CD4-positive, alpha-beta T cell treated with Interleukin-2 at 100 ng/mL for 4 hours (primary cell): ENCODE measurements at places on chromosomes 2 and 18.

DNA sequence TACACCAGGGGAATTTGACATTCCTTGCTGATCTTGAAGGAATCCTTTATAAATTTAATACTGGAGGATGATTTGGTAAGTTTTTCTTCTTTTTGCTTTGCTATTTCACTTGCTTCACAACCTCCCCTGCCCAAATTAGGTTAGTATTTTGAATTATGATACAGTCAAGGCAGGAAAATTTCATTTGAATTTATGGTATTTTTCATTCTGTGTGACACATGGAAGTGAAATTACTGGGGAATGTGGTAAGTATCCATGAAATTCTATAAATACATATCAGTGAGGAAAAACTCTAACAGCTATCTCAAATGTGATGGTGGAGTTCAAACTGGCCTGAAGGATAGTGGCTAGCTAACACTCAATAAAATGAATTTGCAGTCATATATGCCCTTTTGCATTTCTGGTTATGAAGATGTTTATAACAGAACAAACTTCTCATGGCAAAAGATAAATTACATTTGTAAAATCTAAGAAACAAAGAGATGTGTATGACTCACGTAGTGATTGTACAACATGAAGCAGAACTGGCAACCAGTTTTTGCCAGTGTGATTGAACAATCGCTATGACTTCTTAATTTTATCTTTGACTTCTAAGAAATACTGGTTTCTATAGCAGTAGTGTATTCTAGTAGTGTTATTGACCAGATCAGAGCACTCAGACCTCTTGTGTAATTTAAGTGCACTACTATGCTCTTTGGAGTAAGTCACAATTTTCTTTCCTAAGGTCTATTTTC lies 152.6 kb downstream of the IKZF2 start:
- peak; percentile 14 for DNase-seq

DNA sequence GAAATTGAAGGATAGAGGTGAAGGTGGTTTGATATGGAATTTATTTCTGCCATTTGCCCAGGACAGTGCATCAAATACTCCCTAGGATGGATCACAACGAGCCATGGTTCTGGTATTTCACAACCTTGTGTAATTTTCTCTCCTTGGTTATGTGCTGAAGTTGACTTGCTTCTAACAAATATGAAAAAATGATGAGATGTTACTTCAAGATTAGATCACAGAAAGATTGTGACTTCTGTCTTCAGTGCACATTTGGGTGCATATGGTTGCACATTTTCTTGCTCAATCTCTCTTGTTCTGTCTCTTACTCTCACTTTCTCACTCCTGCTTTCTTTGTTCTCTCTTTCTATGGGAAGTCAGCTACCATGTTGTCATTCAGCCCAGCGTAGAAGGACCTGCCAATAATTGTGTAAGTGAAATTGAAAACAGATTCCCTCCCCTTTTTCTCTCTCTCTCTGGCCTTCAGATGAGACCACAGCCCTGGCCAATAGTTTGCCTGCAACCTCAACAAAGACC lies 104.6 kb upstream of the RMDN2 start:
- DNase-seq = no peak

GRCh38 chr2:211756266-211756665 lies 782.3 kb downstream of the ERBB4 start:
- no peak for DNase-seq

DNA sequence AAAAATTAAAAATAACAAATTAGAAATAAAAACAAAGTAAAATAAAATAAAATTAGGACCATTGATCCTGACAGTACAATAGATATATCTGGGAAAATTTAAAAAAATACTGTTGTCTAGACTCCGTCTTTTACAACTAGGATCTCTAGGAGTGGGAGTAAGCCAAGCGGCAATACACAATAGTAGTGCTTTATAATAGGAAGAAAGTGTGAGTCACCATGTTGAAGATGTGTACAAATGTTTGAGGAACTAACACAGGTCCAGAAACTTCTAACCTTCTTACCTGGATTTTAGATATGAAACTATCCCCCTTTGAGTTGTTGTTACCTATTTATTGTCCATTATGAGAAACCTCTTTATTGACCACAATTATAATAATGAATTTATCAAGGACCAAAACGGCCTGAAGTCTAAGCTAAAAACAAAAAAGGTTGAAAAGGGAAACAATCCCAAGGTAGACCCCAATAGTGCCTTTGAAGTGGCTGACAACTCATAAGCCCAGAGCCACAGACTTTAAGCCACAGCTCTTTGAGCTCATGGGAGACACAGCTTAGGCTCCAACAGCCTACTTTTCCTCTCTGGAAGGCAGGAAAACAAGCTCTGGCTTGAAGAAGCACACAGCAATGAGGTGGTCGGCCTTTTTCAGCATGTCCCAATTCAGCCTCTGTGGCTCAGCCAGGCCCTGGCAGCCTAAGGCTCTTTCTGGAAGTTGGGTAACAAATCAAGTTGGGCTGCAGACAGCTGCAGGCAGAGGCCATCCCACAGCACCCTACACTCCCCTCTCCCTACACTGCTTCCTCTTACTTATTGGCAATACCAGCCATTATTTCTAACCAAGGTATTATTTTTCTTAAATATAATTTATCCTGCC lies 62.9 kb downstream of the AQP4 start:
- no peak for DNase-seq

DNA sequence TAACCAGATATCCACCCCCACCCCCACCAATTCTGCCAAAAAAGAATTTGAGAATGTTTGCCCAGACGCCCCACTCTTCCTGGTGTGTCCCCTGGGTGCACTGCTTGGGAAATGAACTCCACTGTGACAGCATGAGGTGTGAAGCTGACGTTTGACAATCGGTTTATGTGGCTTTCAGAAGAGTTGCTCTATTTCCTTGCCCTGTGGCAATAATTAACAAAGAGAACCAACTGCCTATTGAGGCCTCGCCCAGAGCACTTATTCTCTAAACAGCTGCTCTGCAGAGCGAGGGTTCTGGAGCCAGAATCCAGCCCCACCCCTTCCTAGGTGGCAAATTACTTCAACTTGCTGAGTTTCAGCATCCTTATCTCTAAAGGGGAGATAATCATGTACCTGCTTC lies 115.8 kb upstream of the SIX3 start:
- DNase-seq = no peak

DNA sequence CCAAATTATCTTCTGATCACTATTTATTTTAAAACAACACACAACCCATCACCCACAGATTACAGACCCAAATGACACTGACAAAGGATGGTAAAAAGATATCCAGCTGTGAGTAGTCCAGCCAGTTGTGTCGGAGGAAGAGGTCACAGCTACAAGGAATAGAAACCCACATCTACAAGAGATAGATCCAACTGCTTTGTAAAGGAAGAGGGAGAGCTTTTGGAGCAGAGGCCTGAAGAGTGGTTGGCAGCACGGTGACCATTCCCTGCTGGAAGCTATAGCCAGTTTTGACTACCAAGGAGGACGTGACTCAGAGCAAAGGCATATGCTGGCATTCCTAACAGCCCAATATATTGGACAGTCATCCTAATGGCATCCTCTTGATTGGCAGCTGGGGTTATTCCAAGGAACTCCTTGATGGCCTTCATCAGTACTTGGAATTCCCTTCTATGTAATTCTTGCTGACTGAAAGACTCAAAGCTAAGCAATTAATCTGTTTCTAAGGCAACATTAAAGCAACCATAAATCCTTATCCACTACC lies 17.1 kb downstream of the SLC8A1 start:
- no peak for DNase-seq

DNA sequence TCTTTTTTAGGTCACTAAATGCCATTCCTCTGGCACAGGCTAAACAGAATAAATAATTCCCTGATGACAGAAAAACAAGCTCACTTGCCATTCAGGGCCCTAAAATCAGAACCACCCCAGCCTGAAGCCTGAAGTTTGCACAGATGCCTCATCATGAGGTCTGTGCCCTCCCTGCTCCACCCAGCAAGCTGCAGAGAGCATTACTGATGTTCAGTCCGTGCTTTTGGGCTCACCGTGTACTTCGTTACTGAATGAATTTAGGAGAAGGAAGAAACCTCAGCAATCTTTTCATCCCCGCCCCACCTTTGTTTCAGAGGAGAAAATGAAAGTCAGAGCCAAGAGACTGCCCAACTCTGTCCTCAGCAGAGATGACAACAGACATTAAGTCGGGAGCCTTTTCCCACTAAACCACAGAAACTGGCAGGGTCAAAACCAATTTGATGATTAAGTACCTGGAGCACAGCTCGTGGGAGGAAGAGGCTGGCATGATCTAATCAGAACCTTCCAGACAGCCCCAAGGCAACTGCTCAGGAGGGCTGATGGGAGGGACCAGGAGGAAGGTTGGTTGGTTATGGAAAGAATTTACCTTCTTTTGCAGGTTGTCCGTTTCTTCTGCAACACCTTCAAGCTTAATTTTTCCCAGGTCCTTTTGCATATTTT lies 122.7 kb downstream of the LAMA1 start:
- no peak for DNase-seq

DNA sequence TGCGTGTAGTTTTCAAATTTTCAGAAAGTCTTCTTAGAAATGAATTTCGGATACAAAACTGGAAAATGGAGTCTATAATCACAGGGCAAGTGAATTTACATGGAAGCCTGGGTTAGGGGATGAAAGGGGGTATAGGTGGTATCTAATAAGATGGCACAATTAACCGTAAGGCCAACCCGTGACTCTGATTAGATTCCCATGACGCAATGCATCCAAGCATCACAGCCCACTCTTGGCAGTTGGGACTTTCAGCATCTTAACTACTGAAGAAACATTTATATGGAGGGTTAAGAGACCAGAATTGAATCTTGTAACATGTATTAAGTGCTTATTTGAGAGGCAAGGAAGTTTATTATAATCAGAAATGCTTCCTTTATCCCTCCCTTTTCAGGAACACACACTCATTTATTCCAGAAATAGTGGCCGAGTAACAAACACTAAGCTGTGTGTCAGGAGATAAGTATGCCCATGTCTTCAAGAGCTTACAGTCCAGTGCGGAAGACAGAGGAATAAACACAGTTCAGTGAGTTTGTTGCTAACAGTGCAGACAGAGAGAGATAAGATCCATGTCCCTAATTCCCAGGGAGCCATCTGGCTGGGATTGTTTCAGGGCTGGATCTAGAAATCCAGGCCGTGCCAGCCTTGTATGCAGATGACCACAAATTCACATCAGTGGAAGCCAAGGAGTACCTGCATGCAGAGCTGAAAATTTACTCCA lies 151.2 kb downstream of the ANTXR1 start:
- no peak for DNase-seq

GRCh38 chr2:28155086-28155485 lies 237.6 kb upstream of the FOSL2 start:
- no peak for DNase-seq

- DNase-seq = no peak
Measured at GRCh38 chr2:179613701-179614100, 247.7 kb downstream of the ZNF385B start.

- no peak for DNase-seq
Measured at GRCh38 chr2:16650287-16651249, 15.1 kb downstream of the CYRIA start.

- no peak for DNase-seq
Measured at GRCh38 chr2:145273840-145274239, 753.9 kb upstream of the ZEB2 start.

DNA sequence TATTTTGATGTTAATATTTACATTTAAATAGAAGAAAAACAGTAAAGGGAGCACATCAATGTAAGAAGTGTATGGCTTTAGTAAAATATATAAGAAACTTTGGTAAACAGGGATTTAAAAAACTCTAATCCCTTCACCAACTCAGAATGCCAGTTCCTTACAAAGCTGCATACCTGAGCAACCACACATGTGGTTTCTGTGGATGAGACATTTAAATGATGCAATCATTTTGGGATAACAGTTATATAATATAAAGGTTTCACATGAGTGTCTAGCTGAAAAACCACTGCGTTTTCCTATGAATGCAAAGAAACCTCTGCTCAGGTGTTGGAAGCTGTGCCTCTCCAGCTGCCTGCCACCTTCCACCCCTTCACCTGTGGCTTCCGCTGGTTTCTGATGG lies 209.1 kb upstream of the REV1 start:
- DNase-seq = no peak

- DNase-seq = no peak
Measured at GRCh38 chr2:165024199-165024598, 68.9 kb upstream of the SLC38A11 start.

- no peak for DNase-seq
Measured at GRCh38 chr2:78245394-78246135, 723.4 kb upstream of the LRRTM4 start.

- no peak for DNase-seq
Measured at GRCh38 chr2:177015356-177015923, 197.2 kb upstream of the HNRNPA3 start.

DNA sequence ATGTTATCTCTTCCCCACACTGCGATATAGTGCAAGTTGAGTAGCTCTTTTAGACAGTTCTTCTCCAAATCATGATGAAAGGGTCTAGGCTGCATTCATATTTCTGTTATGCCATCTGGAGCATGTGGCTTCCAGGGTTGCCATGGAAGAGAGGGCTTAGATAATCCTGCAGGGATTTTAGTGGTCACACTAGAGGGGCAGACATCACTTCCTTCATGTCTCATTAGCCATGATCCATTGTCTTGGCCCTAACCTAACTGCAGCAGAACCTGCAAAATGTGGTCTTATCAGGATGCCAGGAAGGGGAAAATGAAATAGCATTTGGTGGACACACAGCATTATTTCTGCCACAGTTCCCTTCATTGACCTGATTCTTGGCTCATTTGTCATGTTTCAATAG lies 83.1 kb downstream of the ADAM23 start:
- DNase-seq = no peak

DNA sequence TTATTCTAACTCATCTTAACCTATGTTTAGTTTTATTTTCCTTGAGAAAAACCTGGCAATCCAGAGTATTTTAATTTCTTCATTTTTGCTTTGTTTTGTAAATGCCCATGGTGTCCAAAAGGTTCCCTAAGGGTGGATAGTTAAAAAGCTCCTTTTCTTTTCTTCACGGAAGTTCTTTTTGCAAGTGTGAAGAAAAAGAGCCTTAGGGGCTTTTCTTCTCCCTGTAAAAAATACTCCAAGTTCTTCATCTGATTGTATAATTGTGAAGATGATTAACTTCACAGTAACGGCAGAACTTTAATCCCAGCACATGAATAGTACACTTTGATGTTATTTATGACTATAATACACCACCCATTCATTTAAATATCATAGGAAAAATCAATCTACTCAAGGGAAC lies 530.2 kb upstream of the LINC00305 start:
- no peak for DNase-seq

DNA sequence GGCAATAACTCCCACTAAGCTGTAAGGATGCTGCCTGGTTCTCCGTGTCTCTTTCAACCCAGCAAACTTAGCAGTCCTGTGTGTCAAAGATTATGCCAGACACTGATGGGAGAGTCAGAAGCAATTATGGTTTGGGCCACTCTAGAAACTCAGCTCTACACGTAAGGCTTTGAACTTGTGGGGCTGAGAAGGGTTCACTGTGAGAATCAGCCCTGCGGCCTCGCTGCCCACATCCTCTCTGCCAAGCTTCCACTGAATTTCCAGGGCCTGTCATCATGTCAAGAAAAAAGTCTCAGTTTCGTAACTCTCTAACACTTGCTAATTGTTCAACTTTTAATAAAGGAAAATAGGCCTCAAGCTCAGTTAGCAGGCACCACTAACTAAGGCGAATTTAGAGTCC lies 308.8 kb upstream of the LYPD1 start:
- DNase-seq = no peak

- DNase-seq = no peak
Measured at GRCh38 chr18:53625997-53626599, 598.4 kb downstream of the MBD2 start.
